ENCODE measurements at places on chromosomes 4 and X. TPM values are rescaled to one million over a fixed set of nuclear protein-coding genes. Genes with fewer than 3 reads are reported as not detected.

The SEPTIN11 gene
- 404 TPM for total RNA-seq

The CLCN3 gene
- 69.8 TPM for total RNA-seq

The COX7B2 gene
- total RNA-seq: not detected

The GPR82 gene
- total RNA-seq: not detected

All from smooth muscle cell of trachea (primary cell).